Heart left ventricle (tissue), 16 donors: ENCODE measurements at places on chromosomes 7 and 10. TPM values are rescaled to one million over a fixed set of nuclear protein-coding genes. Genes with fewer than 3 reads are reported as not detected.

DNA sequence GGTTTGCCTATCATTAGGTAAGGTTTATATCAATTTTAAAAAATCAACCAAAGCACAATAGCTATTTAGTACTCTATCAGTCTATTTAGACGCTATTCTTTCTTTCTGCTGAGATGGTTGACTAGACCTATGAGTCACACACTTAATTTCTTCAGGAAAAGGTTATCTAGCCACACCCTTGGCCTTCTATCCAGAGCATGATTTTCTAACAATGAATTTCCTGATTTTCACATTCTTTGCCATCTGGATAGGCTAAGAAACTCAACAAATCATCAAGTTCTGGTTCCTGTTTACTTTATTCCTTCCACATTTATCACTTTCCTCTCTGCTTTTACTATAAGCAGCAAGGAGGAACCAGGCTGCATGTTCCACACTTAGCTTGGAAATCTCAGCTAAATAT lies 8.1 kb downstream of the PRPS1L1 start:
- no peak for DNase-seq

- peak; percentile 86 for DNase-seq
Measured at GRCh38 chr10:97713339-97713825, at the start of gene MARVELD1. Gene MARVELD1 (plus strand): TSS chr10:97713730. CDS start chr10:97713877, 147 bp downstream.

DNA sequence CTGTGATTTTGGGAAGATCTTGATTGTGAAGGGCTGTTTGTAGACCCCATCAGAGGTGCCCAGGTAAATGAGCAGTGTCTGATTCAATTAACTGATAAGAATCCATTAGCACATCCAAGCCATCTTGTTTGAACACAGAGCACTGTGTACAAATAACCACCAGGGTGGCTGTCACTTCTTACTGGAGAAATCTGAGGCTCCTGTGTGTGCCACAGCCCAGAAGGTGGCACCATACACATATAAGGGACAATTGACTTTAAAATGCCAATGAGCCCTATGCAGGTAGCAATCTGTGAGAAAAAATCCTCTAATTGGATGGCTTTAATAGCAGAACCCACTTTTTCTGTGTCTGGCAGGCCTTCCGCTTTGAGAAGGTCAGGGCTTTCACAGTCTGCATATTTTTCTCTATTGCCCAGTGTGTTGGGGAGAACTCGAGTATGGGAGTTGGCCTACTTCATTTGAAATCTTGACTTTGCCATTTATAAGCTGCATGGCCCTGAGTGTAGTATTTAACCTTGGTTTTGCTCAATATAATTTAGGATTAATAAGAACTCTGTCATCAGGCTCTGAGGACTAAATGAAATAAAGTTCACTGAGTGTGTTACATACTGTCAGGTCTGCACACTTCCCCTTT lies 517.4 kb downstream of the CCSER2 start:
- DNase-seq = no peak

DNA sequence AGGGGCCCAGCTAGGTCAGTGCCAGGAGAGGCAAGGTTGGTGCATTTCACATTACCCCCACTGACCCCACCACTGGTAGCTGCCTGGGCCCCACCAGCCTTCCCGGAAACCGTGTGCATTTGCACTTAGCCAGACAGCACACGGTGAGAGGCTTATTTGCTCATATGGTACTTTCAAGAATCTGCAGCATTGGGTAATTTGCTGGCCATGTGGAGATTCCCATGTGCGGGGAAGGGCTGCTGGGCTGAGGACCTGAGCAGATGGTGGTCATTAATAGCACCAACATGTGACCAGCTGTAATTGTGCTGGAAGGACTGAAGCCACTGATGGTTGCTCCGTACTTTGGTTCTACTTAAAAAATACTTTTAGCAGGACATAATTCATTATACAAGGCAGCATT lies 323.8 kb downstream of the DPP6 start:
- no peak for DNase-seq

- no peak for DNase-seq
Measured at GRCh38 chr7:31408140-31408729, 67.7 kb upstream of the NEUROD6 start.

GRCh38 chr10:102998399-102998907 lies 80.4 kb downstream of the CNNM2 start:
- no peak for DNase-seq

Gene CALHM1
- total RNA-seq = not detected

Gene GARIN1A
- total RNA-seq = 2.7 TPM

Gene STRIP2
- total RNA-seq = 12.6 TPM

Gene C10orf62
- 0.50 TPM for total RNA-seq

Gene ODAD2
- not detected for total RNA-seq

Gene PIP
- total RNA-seq = not detected
